ENCODE measurements at places on chromosomes 16 and 17.

DNA sequence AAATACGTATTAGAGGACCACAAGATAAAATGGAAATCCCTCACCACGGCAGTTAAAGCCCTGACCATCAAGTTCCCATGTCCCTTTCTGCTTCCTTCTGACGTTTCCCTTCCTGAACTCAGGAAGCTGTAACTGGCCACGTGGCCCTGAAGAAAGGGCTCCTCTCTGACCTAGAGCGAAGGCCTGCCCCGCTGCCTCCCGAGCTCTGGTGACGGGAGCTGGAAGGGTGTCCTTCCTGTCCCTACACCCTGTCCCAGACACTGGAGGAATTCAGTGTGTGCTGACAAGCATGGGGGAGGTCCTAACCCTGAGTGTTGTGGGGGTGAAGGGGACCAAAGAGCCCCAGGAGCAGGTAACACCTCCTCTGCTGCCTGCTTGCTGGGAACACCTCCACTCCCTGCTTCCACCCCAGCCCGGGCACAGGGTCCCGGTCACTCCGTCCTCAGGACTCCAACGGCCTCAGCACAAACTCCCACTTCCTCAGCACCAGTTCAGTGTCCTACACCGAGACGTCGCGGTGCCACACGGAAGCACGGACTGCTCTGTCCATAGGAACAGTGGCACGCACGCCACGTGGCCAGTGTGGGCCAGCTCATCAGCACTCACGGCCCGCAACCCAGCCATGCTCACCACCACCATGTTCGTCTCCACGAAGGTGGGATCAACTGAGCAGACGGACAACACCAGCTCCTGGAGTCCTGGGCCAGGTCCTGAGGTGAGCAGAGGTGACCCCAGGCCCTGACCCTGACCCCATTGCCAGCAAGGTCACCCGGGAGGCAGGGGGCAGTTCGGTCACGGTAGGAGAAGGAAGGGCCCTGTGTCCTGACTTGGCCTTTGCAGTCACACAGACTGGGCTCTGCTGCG lies 16.9 kb downstream of the TMEM235 start:
- DNase-seq, result no peak

DNA sequence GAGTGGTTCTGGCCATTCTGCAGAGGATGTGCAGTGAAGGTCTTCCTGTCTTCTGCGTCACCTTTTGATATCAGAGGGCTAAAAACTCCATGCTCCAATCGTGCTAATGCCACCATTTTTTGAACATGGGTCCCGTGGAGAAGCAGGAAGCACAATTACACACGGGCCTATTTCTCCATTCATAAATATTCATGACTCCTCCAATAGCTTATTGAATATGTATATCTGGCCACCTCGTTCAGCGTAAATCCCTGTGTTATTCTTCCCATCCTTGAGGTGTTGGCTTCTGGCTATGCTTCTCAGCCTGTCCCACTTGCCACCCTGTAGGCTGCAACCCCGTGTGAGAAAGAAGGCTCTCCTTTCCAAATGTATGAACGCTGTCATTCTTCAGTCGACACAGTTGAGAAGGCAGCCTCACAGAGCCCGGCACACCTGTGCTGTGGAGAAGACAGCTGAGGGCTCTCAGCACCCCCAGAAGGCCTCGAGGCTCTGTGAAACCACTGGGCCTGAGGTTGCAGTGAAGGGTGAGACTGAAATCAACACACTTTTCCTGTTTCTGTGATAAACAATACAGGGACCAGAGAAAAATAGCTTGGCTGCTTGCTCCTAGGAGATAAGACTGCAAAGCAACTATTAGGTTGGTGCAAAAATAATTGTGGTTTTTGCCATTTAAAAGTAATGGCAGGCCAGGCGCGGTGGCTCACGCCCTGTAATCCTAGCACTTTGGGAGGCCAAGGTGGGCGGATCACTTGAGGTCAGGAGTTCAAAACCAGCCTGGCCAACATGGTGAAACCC lies 4.9 kb upstream of the ANKRD40CL start:
- DNase-seq, result no peak

DNA sequence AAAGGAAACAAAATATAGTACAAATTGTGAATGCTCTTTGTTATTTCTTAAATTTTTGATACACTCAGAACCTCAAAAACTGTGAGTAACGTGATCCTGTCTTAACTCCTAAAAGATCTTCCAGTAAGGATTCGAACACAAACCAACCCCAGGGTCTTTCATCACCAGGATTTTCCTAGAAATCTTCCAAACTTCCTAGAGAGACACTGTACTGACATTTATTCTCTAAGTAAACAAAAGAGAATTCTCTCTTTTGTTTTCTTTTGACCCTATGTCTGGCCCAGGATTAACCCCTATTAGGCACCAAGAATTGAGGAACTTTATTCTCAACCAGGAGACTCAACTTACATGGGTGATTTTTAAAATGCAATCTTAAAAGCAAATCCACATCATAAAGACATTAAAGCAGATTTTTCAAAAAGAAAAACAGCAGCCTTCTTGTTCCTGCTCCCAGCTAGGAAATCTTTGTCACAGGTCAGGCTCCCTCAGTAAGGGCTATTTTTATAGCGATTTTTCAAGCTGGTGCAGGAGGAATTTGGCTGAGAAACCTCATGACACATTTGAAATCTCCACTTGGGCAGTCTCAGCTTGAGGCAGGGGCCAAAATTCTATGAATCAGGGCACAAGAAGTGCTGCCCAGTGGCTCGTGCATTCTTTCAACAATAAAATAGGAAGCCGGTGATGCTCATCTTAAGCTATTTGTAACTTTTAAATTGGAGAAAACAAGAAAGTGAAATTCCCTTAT lies 6.2 kb upstream of the SMG1 start:
- DNase-seq, result peak; percentile 19

GRCh38 chr16:25838724-25839186 lies 147.0 kb downstream of the HS3ST4 start:
- peak; percentile 40 for DNase-seq

DNA sequence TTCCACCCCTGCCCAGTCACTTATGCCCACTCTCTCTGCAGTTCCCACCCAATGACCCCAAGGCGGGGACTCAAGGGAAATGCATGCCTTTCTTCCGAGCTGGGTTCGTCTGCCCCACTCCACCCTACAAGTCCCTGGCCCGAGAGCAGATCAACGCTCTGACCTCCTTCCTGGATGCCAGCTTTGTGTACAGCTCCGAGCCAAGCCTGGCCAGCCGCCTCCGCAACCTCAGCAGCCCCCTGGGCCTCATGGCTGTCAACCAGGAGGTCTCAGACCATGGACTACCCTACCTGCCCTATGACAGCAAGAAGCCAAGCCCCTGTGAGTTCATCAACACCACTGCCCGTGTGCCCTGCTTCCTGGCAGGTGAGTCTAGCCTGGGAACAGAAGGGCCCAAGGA lies 13.8 kb downstream of the LPO start:
- no peak for DNase-seq

GRCh38 chr17:31917065-31917529 lies 15.6 kb upstream of the UTP6 start:
- no peak for DNase-seq

DNA sequence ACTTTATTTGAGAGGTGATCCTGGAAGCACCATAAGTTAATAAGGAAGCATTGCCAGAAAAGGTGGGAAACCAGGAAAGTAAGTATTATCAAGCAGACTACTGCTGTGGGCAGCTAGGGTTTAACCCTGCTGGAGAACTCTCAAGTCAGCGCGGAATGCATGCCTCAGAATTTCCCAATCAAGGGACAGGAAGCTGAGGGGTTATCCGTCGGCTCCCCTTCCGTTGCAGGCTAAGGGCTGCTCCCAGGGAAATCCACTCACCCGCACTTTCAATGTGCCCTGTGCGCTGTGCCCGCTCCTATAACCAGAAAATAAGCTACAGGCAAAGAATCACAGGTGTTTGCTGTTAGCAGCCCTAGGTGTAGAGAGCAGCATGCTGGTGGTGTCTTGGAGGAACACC lies 138.5 kb upstream of the CACNG3 start:
- DNase-seq, result no peak

DNA sequence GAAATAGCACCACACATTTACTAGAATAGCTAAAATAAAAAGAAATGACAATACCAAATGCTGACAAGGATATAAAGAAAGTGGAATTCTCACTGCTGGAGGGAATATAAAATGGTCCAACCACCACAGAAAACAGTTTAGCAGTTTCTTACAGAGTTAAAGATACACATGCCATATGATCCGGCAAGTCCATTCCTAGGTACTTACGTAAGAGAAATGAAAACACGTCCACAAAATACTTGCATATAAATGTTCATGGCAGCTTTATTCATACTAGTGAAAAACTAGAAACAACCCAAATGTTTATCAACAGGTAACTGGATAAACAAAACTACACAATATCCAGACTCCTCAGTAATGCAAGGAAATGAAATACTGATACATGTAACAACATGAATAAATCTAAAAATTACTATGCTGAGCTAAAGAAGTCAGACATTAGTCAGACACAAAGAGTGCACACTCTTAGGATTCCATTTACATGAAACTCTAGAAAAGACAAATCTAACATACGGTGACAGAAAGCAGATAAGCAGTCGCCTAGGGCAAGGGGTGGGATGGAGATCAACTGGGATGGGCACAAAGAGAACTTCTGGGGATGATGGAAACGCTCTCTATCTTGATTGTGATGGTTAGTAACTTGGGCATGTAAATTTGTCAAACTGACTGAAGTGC lies 76.4 kb downstream of the SMG6 start:
- no peak for DNase-seq

GRCh38 chr17:63487014-63487339 lies 10.1 kb downstream of the ACE start:
- no peak for DNase-seq

GRCh38 chr16:84314814-84315213 lies 20.1 kb downstream of the WFDC1 start:
- no peak for DNase-seq

DNA sequence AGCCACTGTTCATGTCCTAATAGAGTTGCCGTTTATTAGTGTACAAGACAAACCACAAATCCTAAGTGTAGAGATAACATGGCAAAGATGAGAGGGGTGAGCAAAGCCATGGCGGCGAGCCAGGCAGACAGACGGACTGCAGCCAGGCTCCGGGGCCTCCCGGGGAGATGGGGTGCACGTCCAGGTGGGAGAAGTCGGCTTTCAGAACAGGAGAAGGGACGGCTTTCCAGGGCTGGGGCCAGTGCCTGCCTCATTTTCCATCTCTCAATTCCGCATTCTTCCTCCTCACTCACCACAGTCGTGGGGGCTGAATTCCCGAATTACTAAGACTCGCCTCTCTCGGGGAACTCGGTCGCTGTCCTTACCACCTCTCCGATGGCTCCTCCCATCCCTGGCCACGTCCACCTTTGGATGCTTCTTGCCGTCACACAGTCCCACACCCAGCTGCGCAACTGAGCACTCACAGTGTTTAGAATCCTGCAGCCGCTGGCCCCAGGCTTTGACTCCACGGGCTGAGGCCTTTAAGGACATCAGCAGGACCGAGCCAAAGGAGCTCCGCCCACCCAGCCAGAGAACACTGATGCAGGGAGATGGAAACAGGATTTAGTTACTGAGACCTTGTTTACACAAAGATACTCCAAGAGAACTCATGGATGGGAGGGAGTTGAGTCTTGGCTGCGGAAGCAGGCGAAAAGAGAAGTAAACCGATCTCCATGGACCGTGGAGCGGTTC lies 59.7 kb downstream of the RNF112 start:
- peak; percentile 40 for DNase-seq

- no peak for DNase-seq
Observed at GRCh38 chr16:23436951-23437350, 16.0 kb downstream of the COG7 start.

- DNase-seq, result no peak
Observed at GRCh38 chr17:41792845-41793783, 6.6 kb upstream of the JUP start.

- peak; percentile 51 for DNase-seq
Observed at GRCh38 chr16:23254338-23254737, 47.8 kb upstream of the SCNN1B start.

DNA sequence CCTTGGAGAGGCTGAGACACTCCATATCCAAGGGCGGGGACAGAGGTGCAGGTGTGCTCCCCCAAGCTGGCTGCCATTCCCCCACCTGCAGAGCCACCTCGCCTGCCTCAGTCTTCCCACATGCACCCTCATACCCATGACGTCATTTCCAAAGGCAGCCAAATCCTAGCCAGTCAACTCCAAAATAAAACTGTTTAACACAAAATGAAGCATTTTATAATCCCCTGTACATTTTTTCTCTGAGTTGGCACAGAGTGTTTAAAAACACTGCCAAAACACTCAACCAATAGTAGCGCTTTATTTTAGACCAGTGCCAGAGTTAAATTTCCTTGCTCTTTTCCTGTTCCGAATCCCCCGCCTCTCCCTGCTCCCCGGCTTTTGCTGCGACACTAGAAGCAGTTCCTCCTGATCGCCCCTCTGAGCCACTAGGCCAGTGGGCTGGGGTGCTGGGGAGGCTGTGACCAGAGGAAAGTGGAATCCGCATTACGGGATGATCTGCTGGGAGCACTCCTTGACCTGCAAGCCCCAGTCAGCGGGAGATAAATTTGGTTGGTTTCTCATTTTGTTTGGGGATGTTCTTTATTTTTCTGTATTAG lies 139.5 kb downstream of the ZNF423 start:
- DNase-seq, result no peak

- peak; percentile 68 for DNase-seq
Observed at GRCh38 chr17:49556223-49556943, 19.3 kb upstream of the NXPH3 start.

- no peak for DNase-seq
Observed at GRCh38 chr16:1768767-1769401, 2.5 kb downstream of the NME3 start.

GRCh38 chr16:30901201-30902028 lies 5.0 kb downstream of the CTF1 start:
- DNase-seq, result no peak

DNA sequence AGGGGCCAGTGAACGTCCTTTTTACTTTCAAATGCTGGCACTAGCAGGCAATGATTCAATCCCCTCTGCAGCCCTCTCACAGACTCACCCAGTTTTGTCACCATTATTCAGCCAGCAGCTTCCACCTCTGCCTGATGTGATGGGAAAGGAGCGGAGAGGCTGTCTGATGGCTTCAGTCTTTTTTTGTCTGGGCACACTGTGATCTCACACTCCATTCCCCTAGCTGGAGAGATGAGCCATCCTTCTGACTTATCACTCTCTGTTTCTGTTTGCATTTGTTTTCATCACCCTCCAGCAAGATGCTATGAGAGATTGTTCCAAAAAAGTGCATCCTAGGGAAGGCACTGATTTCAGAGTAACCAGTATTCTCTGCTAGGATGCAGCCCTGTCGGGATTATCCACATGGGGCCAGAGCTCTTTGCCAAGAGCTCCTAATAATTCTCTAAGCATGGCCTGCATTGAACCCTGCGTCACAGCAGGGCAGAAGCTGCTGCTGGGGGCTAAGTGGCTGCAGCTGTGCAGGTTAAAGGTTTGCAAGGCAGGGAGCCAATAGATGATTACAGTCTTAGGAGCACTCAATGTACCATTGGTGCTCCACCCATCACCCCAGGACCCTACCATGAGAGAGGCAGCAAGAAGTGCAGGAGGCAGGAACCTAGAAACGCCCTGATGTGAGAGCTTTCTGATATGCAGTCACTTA lies 236.1 kb upstream of the C16orf82 start:
- peak; percentile 1 for DNase-seq

DNA sequence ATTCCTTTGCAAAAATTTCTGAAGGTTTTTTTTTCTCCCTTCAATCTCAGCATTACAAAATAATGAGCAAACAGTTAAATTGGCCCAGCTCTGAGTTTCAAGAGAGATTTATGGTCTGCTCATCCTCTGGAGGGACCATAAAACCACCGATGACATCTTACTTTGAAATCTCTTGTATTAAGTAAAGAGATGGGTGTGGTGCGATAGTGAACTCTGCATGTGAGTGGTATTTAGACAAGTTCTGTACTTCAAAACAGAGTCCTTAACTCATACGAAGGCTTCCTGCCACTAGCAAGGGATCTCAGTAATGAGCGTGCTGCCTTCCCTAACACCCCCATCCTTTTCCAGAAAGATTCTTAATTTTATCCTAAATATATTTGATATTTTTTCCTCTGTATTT lies 2.1 kb downstream of the FAM20A start:
- peak; percentile 86 for DNase-seq

All from fibroblast of upper back skin (primary cell).